Vein endothelial cell (primary cell): ENCODE measurements at places on chromosomes 7 and 10. TPM values are rescaled to one million over a fixed set of nuclear protein-coding genes. Genes with fewer than 3 reads are reported as not detected.

Gene COL26A1
- not detected in 2 replicates for total RNA-seq

Gene CDK14
- total RNA-seq, result 8.5 and 13.6 TPM in 2 replicates

Gene SNCG
- 53.1 and 60.4 TPM in 2 replicates for total RNA-seq

Gene CHCHD3
- total RNA-seq, result 61.1 and 84.6 TPM in 2 replicates

Gene PRRT4
- not detected in 2 replicates for total RNA-seq

Gene STEAP2
- 2.3 and 8.8 TPM in 2 replicates for total RNA-seq

Gene SMKR1
- 0.33 TPM in 1 of 2 replicates, not detected in the other for total RNA-seq

Gene MMD2
- not detected in 2 replicates for total RNA-seq
